ENCODE measurements at places on chromosomes 4 and X.

DNA sequence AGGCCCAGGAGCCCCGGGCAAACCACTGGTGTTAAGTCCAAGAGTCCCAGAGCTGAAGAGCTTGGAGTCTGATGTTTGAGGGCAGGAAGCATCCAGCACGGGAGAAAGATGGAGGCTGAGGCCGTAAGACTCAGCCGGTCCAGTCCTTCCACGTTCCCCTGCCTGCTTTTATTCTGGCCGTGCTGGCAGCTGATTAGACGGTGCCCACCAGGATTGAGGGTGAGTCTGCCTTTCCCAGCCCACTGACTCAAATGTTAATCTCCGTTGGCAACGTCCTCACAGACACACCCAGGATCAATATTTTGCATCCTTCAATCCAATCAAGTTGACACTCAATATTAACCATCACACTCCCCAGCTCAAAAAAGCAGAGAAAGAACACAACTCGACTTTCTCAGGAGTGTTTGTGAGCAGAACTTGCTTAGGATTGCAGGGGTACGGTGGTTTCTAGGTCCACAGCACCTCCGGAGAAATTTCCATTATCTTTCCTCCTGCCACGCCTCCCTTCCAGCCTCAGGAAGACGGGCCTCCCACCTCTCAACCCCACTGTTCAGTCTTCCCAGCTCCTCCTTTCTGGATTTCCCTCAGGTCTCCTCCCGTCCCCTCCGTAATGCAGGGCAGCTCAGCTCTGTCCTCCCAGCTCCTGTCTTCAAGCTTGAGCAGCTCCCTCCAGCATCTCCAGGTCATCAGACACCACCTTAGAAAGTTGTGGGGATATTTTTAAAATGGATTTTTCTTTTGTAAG, 13.3 kb upstream of the TMEM271 start:
- no peak for DNase-seq

DNA sequence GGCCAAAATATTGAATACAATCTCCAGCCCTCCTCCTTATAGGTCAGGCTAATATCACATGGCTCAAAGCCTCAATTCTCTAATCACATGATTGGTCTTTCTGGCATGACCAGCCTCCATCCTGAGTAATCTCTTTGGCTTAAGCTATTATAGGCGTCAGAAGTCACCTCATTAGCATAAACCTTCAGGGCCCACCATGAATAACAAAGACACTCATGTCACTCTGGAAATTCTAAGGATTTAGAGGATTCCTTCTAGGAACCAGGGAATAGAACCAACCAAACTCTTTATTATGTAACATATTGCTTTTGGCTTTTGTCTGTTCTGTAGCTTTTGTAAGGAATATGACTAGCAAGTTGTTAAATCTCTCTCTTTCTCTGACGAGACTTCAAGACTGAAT, 109.2 kb upstream of the IGFBP7 start:
- no peak for DNase-seq

GRCh38 chr4:183986971-183987946, 82.2 kb downstream of the STOX2 start:
- DNase-seq: no peak

DNA sequence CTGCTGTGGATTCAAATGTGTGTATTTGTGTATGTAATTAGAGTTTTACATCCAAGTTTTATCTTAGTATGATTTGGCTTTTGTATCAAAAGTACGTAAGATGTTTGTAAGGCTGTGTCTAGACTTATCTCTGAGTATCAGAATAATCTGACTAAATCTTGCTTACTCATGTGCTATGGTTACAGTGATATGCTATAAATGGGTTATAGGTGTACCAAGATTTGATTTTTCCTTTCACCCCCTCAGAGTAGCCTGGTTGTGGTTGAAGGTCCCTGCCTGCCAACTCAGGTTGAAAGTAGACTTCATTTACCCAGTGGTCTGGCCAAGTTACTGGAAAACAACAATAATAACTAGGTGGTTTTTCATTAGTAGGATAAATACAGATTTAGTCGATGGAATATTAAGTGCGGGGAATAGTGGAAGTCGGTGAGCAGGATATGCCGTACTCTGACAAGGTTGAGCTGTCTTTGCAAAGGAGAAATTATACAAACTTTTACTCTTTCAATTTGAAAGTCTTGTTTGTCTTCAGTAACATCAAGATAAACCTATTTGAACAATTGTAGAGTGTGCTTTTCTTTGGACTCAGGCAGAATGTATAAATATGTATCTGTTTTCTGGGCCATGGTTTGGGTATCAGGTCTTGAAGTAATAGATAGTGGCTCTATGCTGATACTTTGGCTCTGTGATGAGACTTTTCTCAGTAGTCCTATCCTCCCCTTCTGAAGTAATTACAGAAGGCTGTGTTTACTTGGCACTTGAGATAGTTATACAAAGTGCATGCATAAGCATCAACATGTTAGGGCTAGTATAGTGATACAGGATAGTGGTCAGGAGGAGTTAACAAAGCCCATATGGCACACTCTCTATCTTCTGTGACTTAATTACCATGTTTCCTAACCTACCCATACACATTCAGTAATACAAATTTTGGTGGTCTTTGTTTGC, 23.7 kb downstream of the BMP2K start:
- DNase-seq: no peak

GRCh38 chr4:142156256-142156655, 519.9 kb downstream of the IL15 start:
- DNase-seq: no peak
